IMR-90 (cell line): ENCODE measurements at places on chromosomes 7 and 10. TPM values are rescaled to one million over a fixed set of nuclear protein-coding genes. Genes with fewer than 3 reads are reported as not detected.

GRCh38 chr10:15324113-15324512 is 47.0 kb downstream of the FAM171A1 start:
- DNase-seq: no peak

- no peak for DNase-seq
Observed at GRCh38 chr7:1927937-1928644, 258.0 kb downstream of the ELFN1 start.

Gene TNS3
- total RNA-seq: 58.9 and 64.3 TPM in 2 replicates

Gene IL6
- 15.2 and 18.3 TPM in 2 replicates for total RNA-seq

GRCh38 chr7:124762611-124763143 is 2.9 kb downstream of the GPR37 start:
- peak; percentile 16 for DNase-seq

Gene OGDHL
- total RNA-seq: under 0.01 and 0.18 TPM in 2 replicates

GRCh38 chr7:45443263-45443662 is 130.9 kb upstream of the ADCY1 start:
- DNase-seq: no peak

Gene TRAPPC14
- 4.4 and 4.5 TPM in 2 replicates for total RNA-seq

Gene HOXA1
- 0.54 and 0.83 TPM in 2 replicates for total RNA-seq

DNA sequence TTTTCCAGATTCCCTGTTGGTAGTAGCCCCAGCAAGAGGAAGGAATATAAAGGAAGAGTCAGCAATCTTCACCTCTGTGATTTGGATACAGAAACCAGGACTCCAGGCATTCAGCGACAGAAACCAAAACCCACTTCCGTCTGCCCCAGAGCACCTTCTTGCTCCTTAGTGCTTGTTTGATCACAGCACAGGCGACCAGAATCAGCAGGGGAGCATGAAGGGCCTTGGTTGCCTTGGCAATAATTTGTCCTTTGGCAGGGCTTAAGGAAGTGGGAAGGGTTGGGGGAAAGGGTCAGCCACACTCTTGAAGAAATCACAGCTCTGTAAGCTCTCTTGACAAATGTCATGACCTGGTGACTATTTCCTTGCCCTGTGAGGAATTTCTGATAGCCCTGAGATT is 379.6 kb downstream of the OTUD1 start:
- DNase-seq: no peak

DNA sequence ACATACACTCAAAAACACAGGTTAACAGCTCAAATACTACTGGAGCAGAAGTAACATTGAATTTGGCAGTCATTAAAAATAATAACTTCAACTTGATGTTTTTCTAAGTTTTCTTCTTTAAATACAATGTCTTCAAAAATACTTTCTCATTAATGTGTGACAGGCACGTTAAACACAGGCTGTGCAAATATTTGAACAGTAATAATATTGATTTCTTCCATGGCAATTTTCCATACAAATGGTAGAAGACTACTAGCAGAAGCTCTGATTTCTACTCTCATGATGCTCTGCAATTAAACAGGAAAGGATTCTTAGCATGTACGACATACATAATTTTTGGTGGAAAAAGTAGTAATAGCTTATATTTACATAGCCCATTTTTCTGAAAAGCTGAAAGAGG is 47.4 kb downstream of the NRP1 start:
- DNase-seq: no peak

GRCh38 chr10:43218951-43219837 is 47.7 kb downstream of the RASGEF1A start:
- DNase-seq: no peak
